ENCODE measurements at places on chromosomes 7 and 10.

DNA sequence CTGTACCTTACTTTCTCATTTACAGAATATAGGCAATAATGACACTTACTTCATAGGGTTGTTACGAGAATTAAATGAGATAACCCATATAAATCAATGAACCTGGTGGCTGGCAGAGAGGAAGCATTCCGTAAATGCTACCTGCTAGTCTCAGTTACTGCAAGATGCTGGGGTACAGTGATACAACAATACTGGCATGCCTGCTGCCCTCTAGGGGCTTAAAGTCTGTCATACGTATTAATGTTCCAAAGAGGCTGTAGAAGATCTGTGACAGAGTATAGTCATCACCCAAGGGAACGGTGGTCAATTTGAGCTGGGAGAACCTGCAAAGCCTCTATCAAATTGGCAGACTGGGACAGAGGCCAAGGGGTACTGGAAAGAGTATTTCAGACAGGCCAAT lies 421.5 kb downstream of the GPAM start:
- no peak for DNase-seq

DNA sequence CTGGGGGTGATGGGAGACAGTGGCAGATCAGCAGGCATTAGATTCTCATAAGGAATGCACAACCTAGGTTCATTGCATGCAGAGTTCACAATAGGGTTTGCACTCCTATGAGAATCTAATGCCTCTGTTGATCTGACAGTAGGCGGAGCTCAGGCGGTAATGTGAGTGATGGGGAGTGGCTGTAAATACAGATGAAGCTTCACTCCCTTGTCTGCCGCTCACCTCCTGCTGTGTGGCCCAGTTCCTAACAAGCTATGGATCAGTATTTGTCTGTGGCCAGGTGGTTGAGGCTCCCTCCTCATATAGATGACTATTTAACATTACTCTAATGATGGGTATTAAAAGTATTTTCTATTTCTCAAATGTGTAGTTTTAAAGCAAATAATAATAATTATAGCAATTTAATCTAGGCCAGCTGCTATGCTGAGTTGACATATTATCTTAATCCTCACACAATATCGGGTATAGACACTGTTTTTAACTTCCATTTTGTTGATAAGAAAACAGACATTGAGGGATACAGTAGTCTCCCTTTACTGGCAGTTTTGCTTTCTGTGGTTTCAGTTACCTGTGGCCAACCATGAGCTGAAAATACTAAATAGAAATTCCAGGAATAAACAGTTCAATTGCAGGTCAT lies 39.9 kb downstream of the KIF20B start:
- no peak for DNase-seq

DNA sequence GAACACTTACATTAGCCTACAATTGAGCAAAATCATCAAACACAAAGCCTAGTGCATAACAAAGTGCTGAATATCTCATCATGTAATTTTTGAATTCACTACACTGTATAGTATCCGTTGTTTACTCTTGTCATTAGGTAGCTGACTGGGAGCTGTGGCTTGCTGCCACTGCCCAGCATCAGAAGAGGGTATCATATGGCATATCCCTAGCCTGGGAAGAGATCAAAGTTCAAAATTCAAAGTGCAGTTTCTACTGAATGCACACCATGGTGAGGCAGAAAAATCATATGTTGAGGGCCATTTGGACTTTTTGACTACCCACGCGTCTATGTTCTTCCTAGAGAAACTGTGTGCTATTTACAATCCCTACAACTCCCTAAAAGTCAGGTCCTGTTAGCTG lies 7.5 kb upstream of the ZC3HAV1 start:
- DNase-seq, result no peak

GRCh38 chr7:80848841-80849240 lies 70.0 kb downstream of the SEMA3C start:
- no peak for DNase-seq

GRCh38 chr10:22698941-22699440 lies 15.4 kb downstream of the PIP4K2A start:
- no peak for DNase-seq

- no peak for DNase-seq
These were observed 27.9 kb downstream of the PON1 start for GRCh38 chr7:95296456-95296855.

DNA sequence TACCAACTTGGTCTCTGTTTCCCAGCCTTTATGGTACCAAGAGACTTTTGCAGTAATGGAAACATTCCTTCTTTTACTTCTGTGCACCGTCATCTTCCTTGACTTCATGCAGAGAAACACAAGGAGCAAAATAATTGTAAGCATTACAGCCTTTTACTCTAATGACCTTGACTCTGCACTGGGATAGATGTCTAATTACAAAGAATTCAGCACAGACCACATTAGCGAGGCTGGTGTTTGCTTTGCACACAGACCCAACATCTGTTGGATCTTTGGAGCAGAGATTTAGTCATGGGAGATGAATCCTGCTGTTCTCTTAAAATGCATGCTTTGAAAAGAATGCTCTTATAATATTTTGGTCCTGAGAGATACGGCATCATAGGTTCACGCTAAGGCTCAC lies 261.6 kb downstream of the TWIST1 start:
- no peak for DNase-seq

DNA sequence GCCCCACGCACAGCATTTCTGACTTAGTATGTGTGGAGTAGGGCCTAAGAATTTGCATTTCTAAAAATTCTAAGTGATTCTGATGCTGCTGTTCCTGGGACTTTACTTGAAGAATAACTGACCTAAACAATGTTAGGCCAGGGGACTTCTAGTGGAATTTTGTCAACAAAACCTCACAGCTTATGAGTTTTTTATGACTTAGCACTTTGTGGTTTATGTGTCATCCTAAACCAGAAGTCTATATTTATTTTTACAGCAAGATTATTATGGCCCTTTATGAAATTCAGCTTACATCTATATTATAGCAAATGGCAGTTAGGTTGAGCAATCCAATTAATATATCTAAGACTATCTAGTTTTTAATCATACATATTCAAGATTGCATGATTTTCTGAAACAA lies 24.6 kb upstream of the BET1 start:
- no peak for DNase-seq

DNA sequence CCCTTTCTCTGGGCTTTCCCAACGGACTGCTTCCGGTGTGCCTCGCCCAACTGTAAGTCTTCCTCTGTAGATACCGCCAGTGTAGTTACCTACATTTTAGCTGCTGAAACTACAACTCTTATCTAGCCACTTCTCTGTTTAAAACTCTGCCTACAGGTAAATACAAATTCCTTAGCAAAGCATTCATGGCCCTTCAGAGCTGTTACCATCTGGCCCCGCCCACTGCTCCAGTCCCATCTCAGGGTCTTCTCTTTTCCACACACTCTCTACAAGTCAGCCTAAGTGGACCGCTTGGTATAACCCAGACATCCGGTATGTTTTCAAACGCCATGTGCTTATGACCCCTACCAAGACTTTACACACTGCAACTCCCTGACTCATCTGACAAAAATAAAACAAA lies 41.0 kb upstream of the LAMB4 start:
- no peak for DNase-seq

GRCh38 chr7:72781631-72782030 lies 46.4 kb downstream of the TYW1B start:
- no peak for DNase-seq

- no peak for DNase-seq
These were observed 10.3 kb downstream of the CUL1 start for GRCh38 chr7:148709014-148709413.

GRCh38 chr7:47477191-47478016 lies 104.5 kb downstream of the TNS3 start:
- DNase-seq, result no peak

- DNase-seq, result no peak
These were observed 1104.6 kb downstream of the SORCS3 start for GRCh38 chr10:105745596-105746148.

DNA sequence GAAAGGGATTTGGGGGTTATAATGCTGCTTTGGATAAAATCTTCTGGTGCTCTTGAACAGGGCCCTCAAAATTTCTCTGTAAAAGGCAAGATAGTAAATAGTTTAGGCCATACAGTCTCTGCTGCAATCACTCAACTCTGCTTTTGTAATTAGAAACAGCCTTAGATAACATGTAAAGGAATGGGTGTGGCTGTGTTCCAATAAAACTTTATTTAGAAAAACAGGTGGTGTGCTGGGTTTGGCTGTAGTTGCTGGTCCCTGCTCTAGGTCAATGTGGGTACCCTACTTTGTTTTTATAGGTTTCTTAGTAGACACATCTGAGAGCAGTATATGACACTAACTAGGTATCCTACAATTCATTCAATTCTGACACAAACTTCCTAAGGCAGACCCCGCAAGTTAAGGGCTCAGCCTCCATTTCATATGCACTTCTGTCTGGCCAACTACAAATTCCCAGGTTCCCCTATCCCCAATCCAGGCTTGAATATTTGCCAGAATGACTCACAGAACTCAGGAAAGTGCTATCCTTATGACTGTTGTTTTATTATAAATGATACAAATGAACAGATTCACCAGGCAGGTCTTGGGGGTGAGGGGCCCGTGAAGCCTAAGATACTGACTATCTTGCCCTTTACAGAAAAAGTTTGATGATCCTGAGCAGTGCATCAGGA lies 349.9 kb downstream of the RPS24 start:
- no peak for DNase-seq

DNA sequence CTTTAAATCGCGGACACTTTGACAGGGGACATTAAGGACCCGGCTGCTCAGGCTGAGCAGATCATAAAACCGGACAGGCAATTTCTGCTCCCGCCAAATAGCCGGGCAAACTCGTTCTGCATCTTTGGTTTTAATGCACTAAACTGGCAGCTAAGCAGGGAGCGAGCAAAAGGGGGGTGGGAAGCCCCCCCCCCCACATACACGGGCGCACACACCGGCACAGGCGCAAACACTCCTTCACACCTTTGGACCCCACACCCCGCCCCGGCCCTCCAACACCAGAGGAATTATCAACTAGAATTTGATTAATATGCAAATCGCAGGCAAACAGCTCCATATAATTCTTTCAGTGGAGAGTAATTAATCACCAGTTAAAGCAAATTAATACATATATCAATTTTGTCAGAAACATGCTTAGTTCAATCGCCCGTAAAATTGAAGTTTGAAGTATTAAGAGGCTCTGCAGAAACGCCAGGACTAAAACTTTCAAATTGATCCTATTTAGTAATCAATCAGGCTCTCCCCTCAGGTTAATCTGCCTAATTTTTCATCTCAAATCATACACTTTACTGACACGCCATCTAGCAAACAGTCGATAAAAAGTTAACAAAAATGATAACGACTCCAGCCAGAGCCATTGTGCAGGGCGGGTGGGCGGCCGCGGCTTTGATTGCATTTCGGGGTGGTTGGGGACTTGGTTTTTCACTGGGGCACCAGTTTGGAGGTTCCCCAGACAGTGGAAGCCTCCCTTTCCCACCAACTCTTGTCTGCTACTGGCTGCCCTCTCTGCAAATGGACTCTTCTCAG lies 9.9 kb downstream of the LBX1 start:
- no peak for DNase-seq

DNA sequence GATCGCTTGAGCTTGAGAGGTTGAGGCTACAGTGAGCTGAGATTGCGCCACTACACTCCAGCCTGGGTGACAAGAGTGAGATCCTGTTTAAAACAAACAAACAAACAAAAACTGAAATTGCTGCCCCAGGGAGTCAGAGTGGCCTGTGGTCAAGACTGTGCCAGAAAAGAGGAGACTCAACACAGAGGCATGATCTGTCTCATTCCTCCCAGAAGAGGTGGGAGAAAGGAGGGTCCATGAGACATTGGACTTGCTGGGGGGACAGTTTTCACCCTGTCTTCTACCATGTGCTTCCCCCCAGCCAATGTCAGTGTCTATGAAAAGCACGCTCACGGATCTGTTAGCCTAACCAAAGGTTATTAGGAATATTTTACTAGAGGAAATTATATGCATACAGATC lies 3.2 kb downstream of the ZNF853 start:
- no peak for DNase-seq

DNA sequence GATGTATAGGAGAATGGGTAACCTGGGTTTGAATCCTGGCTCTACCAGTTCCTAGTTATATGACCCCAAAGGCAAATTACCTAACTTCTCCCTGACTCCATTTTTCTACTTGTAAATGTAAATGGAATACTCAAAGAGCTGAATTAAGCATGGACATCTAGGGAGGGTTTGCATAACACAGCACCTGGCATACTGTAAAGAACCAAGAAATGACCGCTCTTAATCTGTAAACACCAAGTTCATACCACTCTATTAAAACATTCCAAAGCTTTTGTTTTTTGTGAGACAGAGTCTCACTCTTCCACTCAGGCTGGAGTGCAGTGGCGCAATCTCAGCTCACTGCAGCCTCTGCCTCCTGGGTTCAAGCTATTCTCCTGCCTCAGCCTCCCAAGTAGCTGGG lies 19.6 kb downstream of the MPP7 start:
- DNase-seq, result no peak
